Natural killer cell (primary cell): ENCODE measurements at places on chromosomes 6 and 20. TPM values are rescaled to one million over a fixed set of nuclear protein-coding genes. Genes with fewer than 3 reads are reported as not detected.

The PSMB1 gene
- 103 TPM for total RNA-seq

The PRDM13 gene
- total RNA-seq, result not detected

The FRMD1 gene
- not detected for total RNA-seq

The SLC22A7 gene
- not detected for total RNA-seq

The KCNS1 gene
- total RNA-seq, result not detected

The EDN3 gene
- 0.24 TPM for total RNA-seq

The POM121L2 gene
- not detected for total RNA-seq

The WFDC10B gene
- total RNA-seq, result not detected

The SLC13A3 gene
- total RNA-seq, result 0.63 TPM

The ITPR3 gene
- 45.5 TPM for total RNA-seq

The SLC4A11 gene
- total RNA-seq, result 0.32 TPM

The CST4 gene
- total RNA-seq, result not detected

The XKR7 gene
- total RNA-seq, result not detected

The SLCO4A1 gene
- total RNA-seq, result 0.59 TPM

The DNAH8 gene
- not detected for total RNA-seq

The RWDD2A gene
- 0.93 TPM for total RNA-seq

The APOM gene
- total RNA-seq, result 2.6 TPM

The CRISP2 gene
- not detected for total RNA-seq

The KHDC1L gene
- total RNA-seq, result 2.1 TPM

The C20orf202 gene
- 0.60 TPM for total RNA-seq

The ORC3 gene
- 13.3 TPM for total RNA-seq

The MUC21 gene
- total RNA-seq, result not detected

The TRAPPC3L gene
- total RNA-seq, result not detected

The CAPN11 gene
- total RNA-seq, result not detected

The HLA-DRA gene
- total RNA-seq, result 123 TPM

The ELOVL2 gene
- total RNA-seq, result not detected

The ZKSCAN8 gene
- 38.0 TPM for total RNA-seq

The TTLL9 gene
- total RNA-seq, result not detected

The EYA2 gene
- total RNA-seq, result not detected

The TMEM74B gene
- total RNA-seq, result not detected

The TAPBP gene
- total RNA-seq, result 457 TPM

The GGTLC1 gene
- total RNA-seq, result not detected

The CASS4 gene
- total RNA-seq, result 9.3 TPM

The COL9A1 gene
- total RNA-seq, result not detected

The PACRG gene
- 0.52 TPM for total RNA-seq

The HDGFL1 gene
- total RNA-seq, result not detected

The TMEM200A gene
- 0.50 TPM for total RNA-seq

The SCRT2 gene
- not detected for total RNA-seq

The COL12A1 gene
- total RNA-seq, result not detected

The CLIC5 gene
- total RNA-seq, result 1.7 TPM

The HCRTR2 gene
- total RNA-seq, result not detected

The C20orf204 gene
- 4.3 TPM for total RNA-seq

The RALGAPA2 gene
- 26.6 TPM for total RNA-seq

The TRDN gene
- total RNA-seq, result not detected

The OPN5 gene
- not detected for total RNA-seq

The FAXC gene
- total RNA-seq, result not detected

The C6orf58 gene
- total RNA-seq, result not detected

The SAPCD1 gene
- total RNA-seq, result 5.4 TPM
